ENCODE measurements at places on chromosomes 13 and 19.

GRCh38 chr13:34863360-34864135, 78.5 kb upstream of the NBEA start:
- DNase-seq: peak; percentile 69

- no peak for DNase-seq
Observed at GRCh38 chr19:50803633-50804419, 13.6 kb downstream of the ACP4 start.

DNA sequence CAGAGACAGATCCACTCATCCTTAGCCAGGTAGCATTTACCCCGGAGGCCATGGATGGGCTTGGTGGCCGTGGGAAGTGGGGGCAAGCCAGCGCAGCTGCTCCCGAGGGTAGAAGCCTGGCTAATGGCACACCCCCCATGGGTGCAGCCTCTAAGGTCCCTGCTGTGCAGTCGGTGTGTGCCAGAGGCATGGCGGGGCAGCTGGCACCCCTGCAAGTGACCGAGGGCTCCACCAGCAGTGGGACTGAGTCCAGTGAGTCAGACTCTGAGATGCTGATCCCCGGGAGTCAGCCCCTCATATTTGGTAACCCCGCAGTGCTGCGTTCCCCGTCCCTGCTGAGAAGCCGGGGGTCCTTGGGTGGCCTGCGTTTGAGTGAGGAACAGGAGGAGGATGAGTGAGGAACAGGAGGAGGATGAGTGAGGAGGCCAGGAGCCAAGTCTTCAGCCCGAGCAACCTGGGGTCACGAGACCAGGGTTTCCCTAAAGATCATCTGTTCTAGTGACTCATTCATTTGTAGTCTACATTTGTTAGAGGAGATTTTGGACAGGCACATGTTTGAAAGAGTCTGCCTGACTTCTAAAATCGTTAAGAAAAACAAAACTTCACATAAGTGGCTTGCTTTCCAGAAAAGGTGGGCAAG, 180.7 kb downstream of the STK24 start:
- DNase-seq: no peak

DNA sequence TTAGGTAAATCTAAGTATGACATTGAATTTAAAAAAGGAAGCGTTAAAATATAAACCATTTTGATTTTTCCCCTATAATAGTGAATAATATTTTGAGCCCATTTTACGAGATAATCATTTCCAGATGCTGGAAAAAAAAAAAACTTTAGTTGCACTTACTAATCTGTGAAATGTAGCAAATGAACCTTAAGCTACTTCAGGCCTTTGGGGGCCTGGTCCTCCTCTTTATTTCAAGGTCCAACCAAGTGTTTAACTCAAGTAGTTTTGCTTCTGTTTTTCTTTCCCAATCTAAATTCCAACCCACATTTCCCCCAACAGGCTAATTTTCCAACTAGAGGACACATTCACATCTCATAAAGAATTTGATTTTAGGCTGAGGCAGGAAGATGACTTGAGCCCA, 101.2 kb downstream of the TNFRSF19 start:
- no peak for DNase-seq

- no peak for DNase-seq
Observed at GRCh38 chr19:37564624-37565369, 29.8 kb downstream of the ZNF571 start.

DNA sequence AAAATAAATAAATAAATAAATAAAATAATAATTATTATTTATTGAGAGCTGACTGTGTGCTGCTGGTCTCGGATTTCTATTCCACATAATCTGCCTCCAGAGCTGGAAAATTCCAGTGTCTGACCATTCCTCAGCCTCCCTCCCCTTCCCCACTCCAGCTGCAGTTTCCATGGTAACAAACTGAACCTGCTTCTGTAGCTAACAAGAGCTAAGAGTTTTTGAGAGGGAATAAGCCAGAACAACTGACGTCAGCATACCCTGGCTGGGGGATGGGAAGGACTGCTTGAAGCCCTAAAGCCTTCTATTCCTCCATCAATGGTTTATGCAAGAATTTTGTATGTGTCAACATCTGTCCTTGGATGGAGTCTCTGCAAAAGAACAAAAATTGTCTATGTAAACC, 26.0 kb upstream of the PEG3 start:
- DNase-seq: no peak

- DNase-seq: no peak
Observed at GRCh38 chr19:14118165-14119051, 846 bp upstream of the PRKACA start.

DNA sequence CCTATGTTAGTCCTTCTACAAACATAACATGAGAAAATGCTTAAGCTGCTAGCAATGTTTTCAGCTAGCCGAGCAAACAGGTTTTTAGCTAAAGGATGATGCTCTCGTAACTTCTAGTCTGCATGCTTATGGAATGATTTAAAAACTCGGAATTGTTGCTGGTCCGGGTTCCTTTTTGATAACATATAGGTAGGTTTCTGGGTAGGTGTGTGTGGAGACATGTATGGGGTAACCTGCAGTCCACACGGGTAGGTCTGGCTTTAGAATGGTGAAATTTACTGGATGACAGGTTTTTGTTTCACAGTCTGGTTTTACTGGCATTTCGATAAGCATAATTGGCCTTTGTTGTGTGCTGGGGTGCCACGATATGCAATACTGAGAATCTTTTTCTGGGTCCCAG, 4.4 kb downstream of the ZNF813 start:
- no peak for DNase-seq

GRCh38 chr19:29325241-29325975, 112.5 kb upstream of the UQCRFS1 start:
- DNase-seq: no peak

- DNase-seq: no peak
Observed at GRCh38 chr19:13840305-13841085, 36.4 kb upstream of the NANOS3 start.

- DNase-seq: peak; percentile 53
Observed at GRCh38 chr19:1747285-1748114, 5.8 kb upstream of the ONECUT3 start.

DNA sequence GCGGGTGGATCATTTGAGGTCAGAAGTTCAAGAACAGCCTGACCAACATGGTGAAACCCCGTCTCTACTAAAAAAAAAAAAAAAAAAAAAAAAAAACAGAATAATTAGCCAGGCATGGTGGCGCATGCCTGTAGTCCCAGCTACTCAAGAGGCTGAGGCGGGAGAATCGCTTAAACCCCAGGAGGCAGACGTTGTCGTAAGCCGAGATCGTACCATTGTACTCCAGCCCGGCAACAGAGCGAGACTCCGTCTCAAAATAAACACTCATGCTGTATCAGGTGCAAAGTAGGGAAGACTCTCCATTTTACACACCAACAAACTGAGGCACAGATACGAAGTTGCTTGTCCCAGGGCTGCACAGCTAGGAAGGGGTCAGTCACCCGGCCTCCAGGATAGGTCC, 15.6 kb downstream of the TLE6 start:
- no peak for DNase-seq

- DNase-seq: no peak
Observed at GRCh38 chr19:2495130-2495641, 19.3 kb downstream of the GADD45B start.

DNA sequence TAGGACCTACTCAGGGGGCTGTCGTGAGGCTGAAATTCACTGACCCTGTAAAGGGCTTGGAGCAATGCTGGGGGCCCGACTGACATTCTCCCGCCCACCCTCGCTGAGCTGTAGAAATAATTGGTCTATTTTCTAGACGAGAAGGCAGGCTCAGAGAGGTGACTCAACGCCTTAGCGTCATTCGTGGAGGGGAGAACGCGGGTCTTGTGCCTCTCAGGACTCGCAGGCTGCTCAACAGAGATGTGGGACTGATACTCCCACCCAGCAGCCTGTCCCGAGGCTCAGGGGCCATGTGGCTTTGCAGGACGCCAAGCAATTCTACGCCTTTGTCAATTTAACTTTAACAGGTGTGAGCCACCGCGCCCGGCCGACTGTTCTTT, 23.6 kb upstream of the ASPDH start:
- no peak for DNase-seq

DNA sequence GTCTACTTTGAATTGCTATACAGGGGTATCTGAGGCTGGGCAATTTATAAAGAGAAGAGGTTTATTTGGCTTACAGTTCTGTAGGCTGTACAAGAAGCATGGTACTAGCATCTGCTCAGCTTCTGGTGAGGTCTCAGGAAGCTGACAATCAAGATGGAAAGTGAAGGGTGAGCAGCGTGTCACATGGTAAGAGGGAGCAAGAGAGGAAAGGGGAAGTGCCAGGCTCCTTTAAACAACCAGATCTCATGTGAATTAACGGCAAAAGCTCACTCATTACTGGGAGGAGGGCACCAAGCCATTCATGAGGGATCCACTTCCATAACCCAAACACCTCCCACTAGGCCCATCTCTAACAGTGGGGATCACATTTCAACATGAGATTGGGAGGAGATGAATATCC, 222.4 kb downstream of the TDRD3 start:
- no peak for DNase-seq

- DNase-seq: no peak
Observed at GRCh38 chr19:55322204-55322885, 2.8 kb downstream of the TMEM150B start.

GRCh38 chr13:39036212-39036611, 1.7 kb downstream of the PROSER1 start:
- DNase-seq: no peak

DNA sequence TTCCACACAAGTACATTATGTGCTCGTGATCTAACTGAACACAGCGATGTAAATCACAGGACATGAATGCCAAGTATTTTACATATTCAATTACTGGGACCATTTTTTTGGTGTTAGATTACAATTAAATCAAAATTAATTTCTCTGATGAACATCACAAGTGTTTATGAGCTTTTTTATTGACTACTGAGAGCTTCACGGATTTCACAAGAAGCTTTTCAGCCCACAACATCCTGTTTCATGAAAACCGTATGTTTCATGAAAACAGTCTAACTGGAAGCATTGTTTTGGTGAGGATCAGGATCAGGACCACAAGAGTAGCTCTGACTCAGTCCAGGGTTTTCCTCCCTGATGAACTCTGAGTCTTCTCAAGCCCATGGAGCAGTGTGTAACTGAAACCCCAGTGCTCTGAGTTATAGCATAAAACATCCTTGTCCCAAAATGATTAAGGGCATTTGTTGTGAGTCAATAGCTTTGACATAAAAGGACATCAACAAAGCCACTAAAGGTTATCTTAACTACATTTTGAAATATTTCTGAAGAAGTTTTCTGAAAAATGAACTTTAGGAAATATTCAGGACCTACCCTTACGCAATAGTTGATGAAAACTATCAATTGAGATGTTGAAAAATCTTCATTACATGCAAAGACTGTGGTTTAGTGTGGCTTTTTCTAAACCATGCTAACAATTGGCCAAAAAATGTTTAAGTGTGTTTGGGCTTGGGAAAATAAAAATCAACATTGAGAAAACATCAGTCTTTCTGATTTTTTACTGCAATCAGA, 49.3 kb downstream of the UFM1 start:
- DNase-seq: peak; percentile 65

DNA sequence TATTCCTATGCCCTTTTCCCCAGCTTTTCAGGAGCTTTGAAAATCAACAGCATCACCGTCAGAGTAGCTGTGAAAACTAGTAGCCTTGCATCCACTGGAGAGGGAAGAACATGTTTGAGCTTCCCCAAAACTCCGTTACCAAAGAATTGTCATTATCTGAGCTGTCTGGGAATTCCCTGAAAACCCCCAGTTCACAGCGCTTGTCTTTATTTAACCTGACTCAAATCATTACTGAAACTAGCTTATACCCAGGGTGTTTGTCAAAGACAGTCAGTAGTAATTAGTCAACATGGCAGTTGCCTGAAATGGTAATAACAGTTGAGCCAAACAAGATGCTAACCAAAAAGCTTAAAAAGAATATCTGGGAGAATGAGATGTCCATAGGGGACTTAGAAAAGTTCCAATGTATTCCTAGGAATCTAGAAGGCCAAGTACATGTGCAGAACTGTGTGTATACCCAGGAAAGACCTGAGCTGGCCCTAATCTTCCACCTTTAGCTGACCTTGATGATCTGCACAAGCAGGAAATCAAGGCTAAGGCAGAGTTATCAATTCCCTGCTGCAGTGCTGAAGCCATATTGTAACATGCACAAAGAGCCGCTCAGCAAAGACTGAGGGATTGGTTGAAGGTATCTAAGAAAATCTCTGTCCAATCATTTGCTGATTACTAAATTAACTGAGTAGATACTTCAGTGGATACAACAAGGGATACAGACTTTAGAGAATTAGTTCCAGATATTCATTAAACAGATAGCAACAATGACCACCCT, 130.8 kb downstream of the KL start:
- DNase-seq: no peak

DNA sequence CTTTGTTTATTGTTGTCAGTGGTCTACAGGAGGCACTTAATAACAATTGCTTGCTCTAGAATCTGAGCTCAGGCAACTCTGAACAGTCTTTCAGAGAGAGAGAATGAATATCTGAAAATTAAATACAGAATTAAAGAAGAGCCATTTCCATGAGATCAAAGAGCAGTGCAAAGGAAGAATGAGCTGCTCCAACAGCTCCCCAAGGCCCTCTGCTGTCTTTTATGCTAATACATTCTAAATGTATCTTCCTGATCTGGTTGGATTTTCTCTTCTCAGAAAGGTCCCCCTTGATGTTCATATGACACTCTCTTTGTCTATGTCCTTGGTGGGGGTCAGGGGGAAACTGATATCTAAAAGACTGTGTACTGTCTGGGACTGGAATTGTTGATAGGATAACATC, 1029.6 kb downstream of the PCDH9 start:
- no peak for DNase-seq

- DNase-seq: no peak
Observed at GRCh38 chr19:57321751-57322150, 1.5 kb downstream of the ZNF543 start.

DNA sequence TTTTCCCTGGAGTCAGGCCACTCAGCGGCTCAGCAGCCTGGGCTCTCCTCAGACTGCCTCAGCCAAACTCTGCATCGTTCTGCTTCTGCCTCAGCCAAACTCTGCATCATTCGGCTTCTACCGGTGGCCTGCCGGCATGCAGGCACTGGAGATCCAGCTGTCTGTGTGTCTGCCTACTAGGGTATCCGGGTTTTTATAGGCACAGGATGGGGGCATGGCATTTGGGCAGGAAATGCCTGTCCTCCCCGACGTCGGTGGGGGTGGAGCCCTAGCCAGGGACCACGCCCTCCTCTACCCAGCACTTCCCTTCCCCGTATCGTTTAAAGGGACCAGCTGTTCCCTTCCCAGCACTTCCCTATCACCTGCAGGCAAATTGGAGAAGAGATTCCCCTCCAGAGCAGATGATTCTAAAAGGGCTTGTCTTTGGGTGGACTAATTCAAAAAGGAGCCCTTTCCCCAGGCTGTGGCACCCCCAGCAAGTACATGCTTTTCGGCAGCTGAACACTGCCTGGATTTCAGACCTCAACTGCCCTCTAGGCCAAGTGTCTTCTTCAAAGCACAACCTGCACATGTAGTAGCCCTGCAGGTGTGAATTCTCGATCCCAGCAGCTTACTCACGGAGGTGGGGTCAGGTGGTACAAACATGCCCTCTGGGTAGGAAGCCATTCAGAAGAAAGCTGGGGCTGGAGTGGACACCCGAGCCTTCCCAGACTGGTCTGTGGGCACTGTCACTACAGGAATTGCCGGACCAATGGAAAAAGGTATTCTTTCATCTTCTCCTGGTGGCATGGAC, 25.4 kb upstream of the GPR12 start:
- DNase-seq: no peak

GRCh38 chr13:107817647-107818287, 397.6 kb downstream of the LIG4 start:
- DNase-seq: no peak
